ENCODE measurements at places on chromosomes 13 and 19.

DNA sequence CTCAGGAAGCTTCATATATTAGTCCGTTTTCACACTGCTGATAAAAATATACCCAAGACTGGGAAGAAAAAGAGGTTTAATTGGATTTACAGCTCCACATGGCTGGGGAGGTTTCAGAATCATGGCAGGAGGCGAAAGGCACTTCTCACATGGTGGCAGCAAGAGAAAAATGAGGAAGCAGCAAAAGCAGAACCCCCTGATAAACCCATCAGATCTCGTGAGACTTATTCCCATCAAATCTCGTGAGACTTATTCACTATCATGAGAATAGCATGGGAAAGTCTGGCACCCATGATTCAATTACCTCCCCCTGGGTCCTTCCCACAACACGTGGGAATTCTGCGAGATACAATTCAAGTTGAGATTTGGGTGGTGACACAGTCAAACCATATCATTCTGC, 23.1 kb downstream of the FLT3 start:
- DNase-seq = no peak

- DNase-seq = no peak
Observed at GRCh38 chr13:47796816-47797215, 204.3 kb downstream of the SUCLA2 start.

DNA sequence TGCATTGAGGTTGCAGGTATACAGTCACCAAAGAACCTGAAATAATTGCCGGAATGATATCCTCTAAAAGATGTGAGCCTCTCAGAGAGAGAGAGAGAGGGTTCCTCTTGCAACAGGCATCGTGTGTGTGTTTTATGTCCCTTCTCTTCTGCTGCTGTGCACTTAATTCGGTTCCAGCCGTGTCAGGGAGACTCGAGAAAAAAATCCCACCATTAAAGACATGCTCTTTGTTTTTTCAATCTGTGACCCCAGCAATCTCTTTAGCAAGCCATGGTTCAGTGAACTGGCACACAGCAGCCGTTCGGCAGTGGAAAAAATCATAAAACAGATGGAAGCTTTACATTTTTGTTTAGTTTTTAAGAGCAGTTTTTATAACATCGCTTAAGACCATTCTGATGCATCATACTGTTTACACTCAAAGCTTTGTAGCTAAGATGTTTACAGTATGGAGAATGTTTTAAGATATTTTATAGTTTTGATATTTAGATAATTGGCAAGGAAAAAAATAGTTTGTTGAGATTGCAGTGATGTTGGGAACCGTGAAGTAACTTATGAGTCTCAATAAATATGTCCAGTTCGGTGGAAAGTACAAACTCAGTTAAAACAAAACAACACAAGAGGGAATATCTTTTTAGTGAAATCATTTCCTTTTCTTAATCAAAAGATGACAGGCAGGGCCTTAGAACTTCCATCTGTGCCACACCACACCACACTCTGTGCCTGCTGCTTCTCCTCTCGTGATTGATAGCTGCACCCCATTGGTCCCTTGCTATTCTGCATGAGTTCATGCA, 31.2 kb upstream of the ZNF536 start:
- DNase-seq = no peak

DNA sequence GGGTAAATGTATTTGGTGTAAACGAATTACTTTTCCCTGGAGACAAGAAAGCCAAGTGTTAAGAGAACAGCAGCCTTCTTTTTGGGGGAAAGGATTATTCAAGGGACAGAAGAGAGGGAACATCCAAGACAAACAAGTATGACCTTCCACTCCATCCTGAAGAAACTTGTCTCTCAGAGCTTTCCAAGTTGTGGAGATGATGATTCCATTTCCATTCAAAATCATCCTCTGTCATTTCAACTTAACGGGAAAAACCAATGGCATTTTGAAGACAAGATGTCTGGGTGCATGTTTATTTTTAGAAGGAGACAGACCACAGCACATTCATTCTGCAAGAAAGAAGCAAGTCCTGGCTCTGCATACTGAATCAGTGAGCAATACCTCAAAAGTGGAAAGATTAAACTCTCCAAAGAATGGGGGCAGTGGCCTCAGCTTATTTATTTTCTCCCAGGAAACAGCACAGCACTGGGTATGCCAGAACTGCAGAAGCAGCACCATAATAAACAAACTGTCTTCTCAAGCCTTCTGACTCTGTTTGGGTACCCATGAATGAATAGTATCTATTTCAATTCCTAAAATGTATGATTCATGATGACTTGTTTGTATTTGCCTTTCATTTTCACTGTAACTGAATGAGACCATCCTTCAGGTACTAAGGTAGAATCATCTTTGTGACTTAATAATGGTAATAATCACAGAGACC, 541.0 kb downstream of the RFC3 start:
- DNase-seq = no peak

DNA sequence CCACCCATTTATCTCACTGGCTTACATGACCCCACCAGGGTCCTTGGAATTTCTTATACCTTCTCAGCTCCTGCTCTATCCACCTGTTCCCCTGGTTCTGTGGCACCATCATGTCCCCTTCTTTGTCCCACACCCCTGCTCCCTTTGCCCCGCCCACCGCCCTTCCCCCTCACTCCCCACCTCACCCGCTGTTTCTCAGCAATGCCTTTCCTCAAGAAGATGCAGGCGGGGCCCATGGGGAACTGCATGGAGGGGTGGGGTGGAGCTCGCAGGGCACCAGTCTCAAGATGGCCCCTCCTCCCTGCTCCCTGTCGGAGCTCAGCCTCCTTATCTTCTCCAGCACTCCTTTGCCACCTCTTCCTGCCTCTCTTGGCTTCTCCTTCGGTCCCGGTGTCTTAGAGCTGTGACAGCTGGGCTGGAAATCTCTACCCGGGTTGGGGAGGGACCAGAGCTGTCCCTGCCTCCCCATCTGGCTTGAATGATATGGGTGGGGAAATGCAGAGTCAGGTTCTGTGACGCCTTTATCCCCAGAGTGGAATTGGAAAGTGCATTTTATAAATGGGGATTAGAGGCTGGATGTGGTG, at the start of gene CABP5:
Gene CABP5, minus strand, starts transcription at position 405 of the 584 bp plus-strand sequence. Its CDS starts 157 bp downstream, at position 248.
- DNase-seq = peak; percentile 3

- DNase-seq = no peak
Observed at GRCh38 chr13:43596924-43597598, 189.7 kb downstream of the ENOX1 start.

DNA sequence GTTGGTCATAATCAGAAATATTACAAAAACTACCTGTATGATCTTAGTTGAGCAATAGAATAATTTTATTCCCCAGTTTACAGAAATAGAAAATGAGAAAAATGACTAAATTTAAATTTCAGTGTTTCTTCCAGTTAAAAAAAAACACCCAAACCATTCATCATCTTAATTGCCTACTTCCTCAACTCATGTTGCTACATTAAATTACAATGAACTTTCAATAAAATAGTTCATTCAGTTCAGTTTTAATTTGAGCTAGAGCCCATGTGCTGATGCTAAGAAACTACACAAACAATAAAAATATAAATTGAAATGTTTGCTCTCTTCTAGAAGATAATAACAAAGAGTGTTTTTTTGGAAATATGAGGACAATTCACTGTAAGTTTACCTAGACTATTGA, 820.4 kb downstream of the SLITRK6 start:
- DNase-seq = no peak

DNA sequence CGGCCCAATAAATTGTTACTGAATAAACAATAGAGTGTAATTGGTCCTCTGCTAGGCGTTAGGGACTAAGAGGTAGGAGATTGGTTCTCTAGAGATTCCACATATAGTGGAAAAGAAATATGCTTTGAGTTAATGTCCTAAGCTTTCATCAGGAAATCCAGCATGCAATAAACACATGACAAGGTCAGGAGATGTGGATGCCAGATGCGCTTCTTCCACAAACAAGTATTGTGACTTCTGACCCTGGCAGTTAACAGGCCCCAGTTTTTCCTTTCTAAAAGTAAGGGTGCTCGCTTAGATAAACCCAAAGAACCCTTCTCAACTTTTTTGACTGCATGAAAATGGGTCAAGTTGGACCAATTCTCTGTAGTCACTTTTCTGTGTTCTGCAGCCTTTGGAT, 146.5 kb upstream of the SOX21 start:
- DNase-seq = no peak
